Stimulated activated CD8-positive, alpha-beta memory T cell treated with anti-CD3 and anti-CD28 coated beads, Interleukin-7, amount 100 ng/mL, for 1 hour (primary cell): ENCODE measurements at places on chromosomes 7 and 10.

DNA sequence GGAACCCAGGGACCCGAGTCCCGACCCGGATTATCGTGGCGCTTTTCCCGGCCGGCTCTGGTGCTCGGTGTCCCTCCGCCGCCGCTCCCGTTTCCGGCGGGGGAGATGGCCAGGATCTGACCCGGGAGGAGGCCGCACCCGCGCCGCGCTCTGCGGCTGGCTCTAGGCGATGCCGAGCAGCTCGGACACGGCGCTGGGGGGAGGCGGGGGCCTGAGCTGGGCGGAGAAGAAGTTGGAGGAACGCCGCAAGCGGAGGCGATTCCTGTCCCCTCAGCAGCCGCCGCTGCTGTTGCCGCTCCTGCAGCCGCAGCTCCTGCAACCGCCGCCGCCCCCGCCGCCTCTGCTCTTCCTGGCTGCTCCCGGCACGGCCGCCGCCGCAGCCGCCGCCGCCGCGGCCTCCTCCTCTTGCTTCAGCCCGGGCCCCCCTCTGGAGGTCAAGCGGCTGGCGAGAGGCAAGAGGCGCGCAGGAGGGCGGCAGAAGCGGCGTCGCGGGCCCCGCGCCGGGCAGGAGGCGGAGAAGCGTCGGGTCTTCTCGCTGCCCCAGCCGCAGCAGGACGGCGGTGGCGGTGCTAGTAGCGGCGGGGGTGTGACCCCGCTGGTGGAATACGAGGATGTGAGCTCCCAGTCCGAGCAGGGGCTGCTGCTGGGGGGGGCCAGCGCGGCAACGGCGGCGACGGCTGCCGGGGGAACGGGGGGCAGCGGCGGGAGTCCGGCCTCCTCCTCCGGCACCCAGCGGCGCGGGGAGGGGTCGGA, 593 bp downstream of the CDK13 start:
- peak; percentile 9 for DNase-seq

DNA sequence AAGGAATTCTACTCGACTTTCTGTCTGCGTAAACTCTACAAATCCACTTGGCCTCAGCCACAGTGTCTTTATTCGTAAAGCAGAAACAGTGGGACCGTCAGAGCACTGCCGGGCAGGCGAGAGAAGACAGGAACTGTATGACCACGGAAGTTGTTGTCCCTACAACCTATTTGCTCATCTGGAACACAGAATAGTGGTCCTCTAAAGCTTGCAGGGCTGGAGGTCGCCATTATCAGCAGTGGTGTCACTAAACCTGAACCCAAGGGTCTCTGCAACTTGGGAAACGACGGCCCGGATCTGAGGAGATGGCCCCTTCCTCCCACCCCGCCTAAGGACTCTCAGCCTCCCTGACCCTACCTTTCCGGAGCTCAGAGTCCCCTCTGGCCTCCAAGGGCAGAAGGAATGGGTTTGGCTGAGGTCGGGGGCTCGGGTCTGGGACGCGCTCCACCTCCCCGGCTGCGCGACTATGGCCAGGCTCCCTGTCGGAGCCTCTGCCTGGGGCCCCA, 442 bp downstream of the STYXL1 start:
- DNase-seq = no peak

DNA sequence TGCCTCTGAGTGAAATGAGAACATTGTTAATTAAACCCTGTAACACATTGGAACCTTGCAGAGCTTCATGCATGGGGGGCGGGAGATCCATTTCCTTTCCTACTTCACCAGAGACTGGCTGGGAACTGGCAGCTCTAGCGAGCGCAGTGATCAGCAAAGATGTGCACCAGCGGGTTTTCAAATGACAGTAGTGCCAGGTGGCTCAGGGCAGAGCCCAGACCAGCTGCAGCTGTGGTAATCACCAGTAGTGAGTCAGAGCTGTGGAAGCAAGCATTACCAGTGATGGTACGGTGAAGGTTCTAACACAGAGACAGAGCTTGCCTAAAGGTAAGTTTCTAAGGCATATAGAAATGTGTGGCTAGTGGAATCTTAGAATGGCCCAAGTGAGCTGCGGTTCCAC, 1009.7 kb upstream of the CELF2 start:
- DNase-seq = no peak

- DNase-seq = peak; percentile 14
These were observed 15.5 kb upstream of the CRTAC1 start for GRCh38 chr10:98045785-98046389.

DNA sequence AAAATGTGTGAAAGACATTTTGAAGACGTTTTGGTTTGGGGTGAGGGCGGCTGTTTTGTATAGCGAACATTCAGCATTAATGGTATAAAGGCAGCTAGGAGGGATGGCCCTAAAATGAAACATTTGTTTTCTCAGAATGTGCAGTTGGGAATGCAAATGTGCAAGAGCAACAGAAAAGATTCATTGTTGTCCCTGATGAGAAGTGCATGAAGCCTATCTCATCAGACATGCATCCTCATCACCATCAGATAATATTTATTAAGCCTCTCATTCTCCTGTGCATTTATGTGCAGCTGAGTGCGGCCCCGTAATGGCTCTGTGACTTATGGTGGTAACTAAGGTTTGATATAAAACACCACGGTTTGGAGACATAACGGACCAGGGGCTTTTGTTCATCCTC, 199.5 kb downstream of the GFRA1 start:
- DNase-seq = no peak

DNA sequence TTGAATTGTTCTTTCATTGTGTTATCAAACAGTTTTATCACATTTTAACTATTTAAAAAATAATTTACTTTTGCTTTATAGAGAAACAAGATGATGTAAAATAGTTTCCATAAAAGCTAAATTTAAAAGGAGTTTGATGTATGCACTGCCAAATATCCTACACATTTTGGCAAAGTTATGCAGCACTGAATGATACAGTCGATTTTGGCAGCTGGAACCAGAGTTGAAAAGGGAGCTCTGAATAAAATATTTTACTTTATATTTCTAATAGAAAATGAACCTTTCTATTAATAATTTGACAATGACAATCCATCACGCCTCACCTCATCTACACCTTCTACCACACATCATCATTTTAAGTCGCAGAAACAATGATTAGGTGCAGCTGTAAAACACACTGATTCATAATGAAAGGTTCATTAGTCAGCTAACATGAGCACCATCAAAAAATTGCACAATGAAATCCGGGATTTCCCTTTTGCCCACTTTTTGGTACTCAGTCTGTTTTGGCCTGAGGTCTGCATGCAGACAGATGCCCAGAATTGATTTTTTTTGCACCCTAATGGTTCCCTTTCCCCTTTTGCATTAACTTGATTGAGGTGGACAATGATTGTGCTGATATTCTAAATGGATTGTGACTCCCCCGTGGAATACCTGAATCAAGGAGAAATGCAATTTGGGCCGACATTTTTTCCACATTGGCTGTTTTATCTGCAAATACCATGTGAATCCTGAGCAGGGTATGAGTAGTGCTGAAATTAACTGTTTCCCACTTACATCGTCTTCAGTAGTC, 105.8 kb downstream of the THSD7A start:
- DNase-seq = no peak

GRCh38 chr10:27911539-27911938, 87.3 kb downstream of the ODAD2 start:
- DNase-seq = no peak

DNA sequence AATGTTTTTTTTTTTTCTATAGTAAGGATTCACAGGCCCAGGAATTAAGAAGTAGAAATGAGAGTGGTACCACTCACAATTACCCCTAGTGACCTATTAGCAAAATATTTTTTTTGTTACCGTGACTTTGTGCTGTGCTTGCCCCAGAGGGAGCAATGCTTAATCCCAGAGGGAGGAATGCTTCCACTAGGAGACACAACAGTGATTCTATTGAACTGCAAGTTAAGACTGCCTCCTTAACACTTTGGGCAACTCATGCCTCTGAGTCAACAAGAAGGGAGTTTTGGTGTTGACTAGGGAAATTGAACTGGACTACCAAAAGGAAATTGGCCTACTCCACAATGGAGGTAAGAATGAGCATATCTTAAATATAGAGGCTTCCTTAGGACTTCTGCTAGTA, 17.2 kb upstream of the MEOX2 start:
- DNase-seq = no peak

DNA sequence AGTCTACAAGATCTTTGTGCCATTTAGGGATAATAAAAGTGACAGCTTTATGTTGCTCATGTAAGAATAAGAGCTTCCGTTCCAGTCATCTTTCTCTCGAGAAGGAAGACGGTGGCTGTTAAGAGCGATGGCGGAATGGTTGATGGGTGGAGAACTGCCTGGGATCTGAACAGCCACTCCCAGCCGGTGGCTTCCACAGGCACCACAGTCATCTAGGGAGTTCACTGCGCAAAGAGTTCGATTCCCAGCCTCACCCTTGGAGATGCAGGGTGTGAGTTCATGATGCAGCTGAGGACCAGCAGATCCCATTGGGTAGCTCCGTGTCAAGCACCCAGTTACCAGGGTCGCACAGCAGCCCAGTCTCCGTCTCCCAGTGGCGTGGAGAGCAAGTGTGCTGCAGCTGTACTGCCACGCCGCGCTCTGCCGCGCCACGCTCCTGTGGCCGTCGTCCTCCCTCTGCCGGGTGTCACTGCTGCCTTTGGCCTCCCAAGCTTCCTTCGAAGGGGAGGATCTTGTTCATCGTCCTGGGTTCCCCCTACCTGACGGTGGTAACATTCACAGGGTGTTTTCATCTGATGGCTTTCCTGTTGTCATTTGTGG, 7.8 kb downstream of the SUN1 start:
- DNase-seq = no peak

DNA sequence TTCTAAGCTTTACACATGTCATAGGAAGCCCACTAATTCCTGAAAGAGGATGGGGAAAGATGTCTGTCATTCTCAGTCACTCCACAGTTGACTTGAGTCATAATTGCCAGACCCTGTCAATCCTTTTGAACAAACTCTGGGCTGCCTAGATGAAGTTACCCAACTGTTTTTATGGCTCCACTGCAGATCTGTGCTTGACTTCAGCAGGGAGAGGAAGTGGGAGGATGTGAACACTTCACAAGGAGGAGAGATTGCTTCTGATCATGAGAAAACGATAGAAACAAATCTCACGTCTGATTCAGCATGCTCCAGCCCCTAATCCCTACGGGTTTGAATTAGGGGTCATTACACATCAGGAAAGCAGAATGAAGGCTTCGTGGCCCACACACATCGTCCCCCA, 596.6 kb upstream of the CELF2 start:
- no peak for DNase-seq

GRCh38 chr10:131168238-131168875, 143.2 kb downstream of the TCERG1L start:
- DNase-seq = no peak

DNA sequence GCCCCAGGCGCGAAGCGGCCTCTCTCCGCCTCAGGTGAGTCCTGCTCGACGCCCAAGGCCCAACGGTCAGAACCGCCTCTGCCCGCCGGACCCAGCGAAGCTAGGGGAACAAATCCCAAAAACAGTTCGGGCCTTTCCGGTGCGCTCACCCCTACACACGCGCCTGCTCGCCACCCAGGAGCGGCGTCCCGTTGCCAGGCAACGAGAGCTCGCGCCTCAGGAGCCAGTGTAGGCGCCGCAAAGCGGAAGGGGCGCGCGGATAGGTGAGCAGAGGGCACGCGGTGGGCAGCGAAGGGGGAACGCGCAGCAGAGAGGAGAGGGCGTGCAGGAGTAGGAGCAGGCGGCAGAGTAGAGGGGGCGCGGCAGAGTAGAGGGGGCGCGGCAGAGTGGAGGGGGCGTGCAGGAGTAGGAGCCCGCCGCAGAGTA, at the start of the genes DYDC1 and DYDC2:
Gene DYDC1 (minus strand): TSS at position 193 of the 426 bp plus-strand sequence. CDS start 4,154 bp downstream, outside the sequence.
Gene DYDC2 (plus strand): TSS at position 219 of the 426 bp plus-strand sequence. CDS start 5,663 bp downstream, outside the sequence.
- DNase-seq = peak; percentile 6

- peak; percentile 34 for DNase-seq
These were observed 529 bp downstream of the TASOR2 start for GRCh38 chr10:5684971-5685763.

DNA sequence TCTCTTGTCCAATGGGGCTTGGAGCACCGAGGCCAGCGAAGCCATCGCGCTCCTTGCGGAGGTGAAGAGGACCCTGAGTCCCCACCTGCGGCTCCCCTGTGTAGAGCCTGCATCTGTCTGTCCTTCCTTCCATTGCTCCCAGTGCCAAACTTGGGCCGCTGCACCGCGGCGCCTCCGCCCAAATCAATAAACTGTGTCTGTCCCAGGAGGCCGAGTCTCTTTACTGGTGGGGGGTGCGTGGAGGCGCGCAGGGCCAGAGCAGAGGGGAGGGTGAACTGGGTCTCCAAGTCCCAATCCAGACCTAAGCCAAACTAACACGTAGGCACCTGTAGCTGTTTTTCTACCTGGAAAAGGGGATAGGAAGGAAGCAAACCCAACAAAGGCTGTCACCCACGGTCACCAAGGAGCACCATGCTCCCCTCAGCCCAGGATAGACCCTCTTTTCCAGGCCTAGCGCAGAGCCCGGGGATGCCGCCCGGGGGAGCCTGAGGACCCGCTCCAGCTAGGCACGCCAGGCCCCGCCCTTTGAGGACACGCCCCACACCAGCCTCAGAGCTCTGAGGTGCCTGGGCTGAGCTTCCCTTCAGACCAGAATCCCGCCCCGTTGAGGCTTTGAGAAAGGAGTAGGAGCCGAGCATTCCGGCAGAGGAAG, 1.2 kb upstream of the CHAT start:
- no peak for DNase-seq

DNA sequence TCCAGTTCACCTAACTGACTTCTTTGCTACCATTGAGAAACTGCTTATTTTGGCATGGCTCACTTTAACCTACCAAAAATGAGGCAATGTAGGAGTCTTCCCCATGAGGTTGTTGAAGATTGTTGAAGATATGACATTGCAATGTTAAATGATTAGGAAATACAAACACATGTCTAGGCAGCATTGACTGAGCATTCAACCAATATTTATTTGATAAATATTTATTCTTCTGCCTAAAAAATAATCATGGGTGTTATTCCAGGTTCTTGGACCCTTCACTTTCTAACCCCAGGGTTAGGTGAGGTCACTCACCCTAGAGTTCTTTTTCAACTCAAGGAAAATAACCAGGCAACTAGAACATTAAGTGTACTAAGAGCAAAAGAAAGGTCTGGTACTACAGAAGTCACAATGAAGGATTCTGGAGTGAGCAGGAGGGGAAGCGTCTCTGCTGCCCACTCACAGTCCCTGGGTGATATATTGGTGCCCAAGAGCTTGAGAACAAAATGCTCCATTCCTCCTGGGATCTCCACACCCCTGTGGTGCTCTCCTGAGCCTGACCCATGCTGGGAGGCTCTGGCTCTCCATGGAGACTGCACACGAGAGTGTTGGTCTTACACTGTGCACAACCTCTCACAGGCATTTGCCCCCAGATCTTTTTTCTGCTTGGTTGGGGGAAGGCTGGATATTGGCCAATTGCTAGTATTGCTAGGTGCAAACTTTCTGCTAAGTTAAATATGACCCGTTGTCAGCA, 123.4 kb downstream of the SPAG6 start:
- DNase-seq = no peak
